ENCODE measurements at places on chromosomes 6 and 20.

DNA sequence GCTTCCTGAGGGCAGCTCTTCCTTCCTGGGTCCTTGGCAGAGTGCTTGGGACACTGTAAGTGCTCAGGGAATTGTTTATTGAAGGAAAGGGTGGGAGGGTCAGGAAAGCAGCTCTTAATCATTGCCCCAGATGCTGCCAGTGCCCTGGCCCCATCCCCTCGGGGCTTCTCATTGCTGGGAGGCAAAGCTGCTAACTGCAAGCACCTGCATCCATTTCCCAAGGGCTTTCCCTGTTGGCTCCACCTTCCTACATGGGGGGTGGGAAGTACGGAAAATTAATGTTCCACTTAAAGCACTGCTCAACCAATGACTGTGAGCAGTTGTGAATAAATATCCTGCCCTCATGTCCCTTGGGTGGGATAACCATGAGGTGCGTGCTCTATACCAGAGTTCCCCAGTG, 56.4 kb downstream of the NDUFAF5 start:
- DNase-seq, result no peak

DNA sequence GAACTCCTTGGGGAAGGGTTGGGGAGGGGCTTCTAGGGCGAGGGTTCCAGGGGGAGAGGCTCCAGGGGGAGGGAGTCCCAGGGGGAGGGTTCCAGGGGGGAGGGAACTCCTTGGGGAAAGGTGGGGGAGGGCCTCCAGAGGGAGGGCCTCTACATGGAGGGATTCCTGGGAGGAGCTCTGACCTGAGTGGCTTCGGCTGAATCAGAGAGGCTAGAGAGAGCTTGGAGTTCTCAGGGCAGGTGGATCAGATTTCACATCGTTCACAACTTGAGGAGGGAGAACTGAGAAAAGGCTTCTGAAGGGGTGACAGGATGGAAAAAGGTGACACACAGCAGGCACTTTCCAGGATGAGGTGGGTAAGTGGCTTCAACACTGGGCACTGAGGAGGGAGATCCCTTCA, 49.1 kb downstream of the DAAM2 start:
- DNase-seq, result peak; percentile 46

DNA sequence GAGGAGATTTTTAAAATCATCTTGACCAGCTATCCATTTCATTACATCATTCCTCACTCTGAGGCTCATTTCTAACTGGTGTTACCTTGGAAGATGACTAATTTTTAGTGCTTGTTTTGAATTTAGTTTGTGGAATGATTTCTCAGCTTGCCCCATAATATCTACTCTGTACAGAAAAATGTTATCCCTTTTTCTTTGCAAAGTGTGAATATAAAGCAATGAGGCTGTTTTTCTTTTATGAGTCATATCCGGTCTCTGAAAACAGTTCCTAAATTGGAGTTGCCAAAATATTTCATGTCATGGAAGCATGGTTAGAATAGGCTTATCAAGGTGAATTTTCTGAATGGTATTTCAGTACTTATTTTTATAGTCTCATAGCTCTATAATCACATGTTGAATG, 43.8 kb downstream of the FUT9 start:
- no peak for DNase-seq

DNA sequence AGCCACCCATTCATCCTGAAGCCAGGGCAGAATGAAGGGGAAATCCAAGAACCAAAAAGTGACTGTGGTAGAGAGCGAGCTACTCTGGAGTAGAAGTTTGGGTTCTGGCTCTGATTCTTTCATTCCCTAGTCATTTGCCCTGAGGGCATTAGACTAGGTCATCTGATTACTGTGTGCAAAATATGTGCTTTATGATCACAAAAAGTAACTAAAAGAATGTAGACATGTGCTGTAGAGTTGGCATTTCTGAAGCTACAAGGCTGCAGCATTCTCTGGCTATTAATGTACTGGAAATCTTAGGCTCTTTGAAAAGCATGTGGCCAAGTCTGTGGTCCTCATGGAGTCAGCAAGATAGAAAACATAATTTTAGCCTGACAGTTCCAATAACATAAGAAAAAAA, 94.2 kb downstream of the TBC1D7 start:
- DNase-seq, result no peak

DNA sequence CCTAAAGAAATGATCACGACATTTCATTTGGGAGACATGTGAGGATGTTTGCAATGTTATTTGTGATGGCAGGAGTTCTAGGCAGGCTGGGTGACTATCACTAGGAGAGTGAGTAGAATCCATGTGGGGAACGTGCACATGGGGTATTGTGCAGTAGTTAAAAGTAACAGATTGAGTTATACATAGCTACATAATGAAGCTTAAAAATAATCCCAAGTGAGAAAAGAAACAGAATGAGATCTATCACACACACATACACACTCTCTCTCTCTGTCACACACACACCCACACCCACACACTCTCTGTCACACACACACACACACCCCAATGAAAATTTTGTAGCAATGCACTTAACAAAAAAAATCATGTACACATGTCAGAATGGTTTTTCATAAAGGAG, 218.7 kb upstream of the ARG1 start:
- no peak for DNase-seq

DNA sequence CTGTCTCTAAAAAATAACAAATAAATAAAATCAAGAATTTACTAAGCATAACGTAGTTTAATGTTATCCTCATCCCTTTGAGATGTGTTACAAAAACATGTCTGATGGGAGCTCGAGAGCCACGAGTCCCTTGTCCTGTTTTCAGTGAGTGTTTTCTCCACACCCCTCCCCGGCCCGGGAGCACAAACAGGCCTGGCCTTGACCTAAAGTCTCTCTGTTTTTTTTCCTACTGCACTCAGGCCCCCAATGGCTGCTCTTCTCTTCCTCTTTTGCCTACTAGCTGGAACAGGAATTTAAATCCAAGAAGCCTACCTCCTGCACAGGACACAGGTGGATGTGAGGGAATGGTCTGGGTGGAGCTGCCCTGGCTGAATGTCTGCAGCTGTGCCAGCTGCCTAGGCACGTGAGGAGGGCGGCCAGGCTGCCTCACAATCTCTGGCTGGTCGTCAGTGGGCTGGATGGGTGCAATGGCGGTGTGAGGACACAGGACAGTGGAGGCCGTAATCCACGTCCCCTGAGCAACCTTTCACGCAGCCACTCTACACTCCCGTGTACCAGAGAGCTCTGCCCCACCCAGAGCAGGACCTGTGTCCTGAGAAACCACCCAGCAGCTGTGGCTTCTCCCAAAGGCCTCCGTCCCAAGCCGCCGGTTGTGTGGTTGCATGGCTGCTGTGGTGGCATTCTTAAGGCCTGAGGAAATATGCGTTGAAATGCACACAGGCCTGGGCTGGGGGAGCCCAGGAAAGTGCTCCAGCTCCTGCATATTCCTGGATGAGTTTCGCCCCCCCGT, 117.5 kb downstream of the FAM120B start:
- no peak for DNase-seq

GRCh38 chr6:126140015-126140414, 153.7 kb downstream of the TRMT11 start:
- no peak for DNase-seq

- no peak for DNase-seq
Observed at GRCh38 chr20:11958855-11959254, 41.2 kb downstream of the BTBD3 start.

GRCh38 chr20:11553603-11554002, 364.1 kb upstream of the BTBD3 start:
- DNase-seq, result no peak

- DNase-seq, result peak; percentile 11
Observed at GRCh38 chr20:6053776-6054688, at the start of gene LRRN4. TSS of gene LRRN4 (minus strand) at chr20:6054060. CDS start at chr20:6052799, 1,261 bp downstream.

- DNase-seq, result no peak
Observed at GRCh38 chr6:6351511-6352025, 31.1 kb upstream of the F13A1 start.

Data from DMS153 (cell line).